Subcutaneous adipose tissue (tissue), 4 donors: ENCODE measurements at places on chromosomes 13 and 19. TPM values are rescaled to one million over a fixed set of nuclear protein-coding genes. Genes with fewer than 3 reads are reported as not detected.

Gene SELENOV
- not detected for total RNA-seq

Gene PMIS2
- not detected for total RNA-seq

Gene KL
- total RNA-seq, result 4.4 TPM

Gene ATP4B
- not detected for total RNA-seq

Gene PLK5
- not detected for total RNA-seq

Gene CD79A
- not detected for total RNA-seq

Gene FXYD1
- total RNA-seq, result 28.7 TPM

Gene SLC10A2
- not detected for total RNA-seq

Gene COMP
- 13.3 TPM for total RNA-seq

Gene SIGLEC8
- total RNA-seq, result 0.33 TPM

Gene ZNF528
- total RNA-seq, result 24.0 TPM

Gene TEX29
- total RNA-seq, result not detected

Gene NFKBIB
- 12.1 TPM for total RNA-seq

Gene RFPL4AL1
- total RNA-seq, result not detected

Gene ZNF490
- 5.7 TPM for total RNA-seq

Gene B3GNT8
- 12.6 TPM for total RNA-seq

Gene MIPEP
- total RNA-seq, result 17.5 TPM

Gene RASGRP4
- 11.9 TPM for total RNA-seq

Gene AZU1
- total RNA-seq, result 0.68 TPM

Gene RXFP2
- total RNA-seq, result 1.1 TPM

Gene ZNF563
- total RNA-seq, result 5.4 TPM

Gene APBA3
- total RNA-seq, result 16.3 TPM

Gene TMIGD2
- not detected for total RNA-seq

Gene MAU2
- 78.2 TPM for total RNA-seq

Gene FPR1
- 25.3 TPM for total RNA-seq

Gene PSG2
- total RNA-seq, result not detected

Gene CTXN1
- 0.94 TPM for total RNA-seq

Gene MPHOSPH8
- total RNA-seq, result 44.5 TPM

Gene TINCR
- 0.38 TPM for total RNA-seq

Gene JAK3
- 5.1 TPM for total RNA-seq
